ENCODE measurements at places on chromosomes 6 and 20.

DNA sequence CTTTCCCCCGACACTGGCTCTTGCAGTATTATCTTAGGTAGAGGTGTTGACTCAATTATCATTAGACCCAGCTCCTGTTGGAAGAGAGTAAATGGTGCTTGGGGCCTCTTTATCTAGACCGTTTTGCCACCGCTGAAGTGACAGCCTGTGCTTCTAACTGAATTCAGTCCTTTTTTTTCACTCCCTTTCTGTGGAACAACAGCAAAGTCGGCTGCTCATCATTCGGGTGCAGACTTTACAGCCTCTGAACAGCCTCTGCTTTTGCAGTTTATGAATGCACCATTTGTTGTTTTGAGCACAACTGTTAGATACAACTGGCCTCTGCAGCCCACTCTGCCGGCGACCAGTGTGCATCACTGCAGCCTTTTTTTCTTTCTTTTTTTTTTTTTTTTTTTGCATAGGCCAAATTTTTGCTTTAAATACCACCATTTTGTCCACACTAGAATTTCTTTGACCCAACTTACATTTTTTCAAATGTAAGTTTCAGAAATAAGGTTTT lies 35.8 kb downstream of the RREB1 start:
- DNase-seq, result no peak

- DNase-seq, result peak; percentile 20
Observed at GRCh38 chr6:131135244-131136020, at the start of gene AKAP7. AKAP7 (plus strand) TSS chr6:131135467; CDS start chr6:131135764, 297 bp downstream.

- DNase-seq, result no peak
Observed at GRCh38 chr6:113645576-113645970, 211.6 kb upstream of the MARCKS start.

DNA sequence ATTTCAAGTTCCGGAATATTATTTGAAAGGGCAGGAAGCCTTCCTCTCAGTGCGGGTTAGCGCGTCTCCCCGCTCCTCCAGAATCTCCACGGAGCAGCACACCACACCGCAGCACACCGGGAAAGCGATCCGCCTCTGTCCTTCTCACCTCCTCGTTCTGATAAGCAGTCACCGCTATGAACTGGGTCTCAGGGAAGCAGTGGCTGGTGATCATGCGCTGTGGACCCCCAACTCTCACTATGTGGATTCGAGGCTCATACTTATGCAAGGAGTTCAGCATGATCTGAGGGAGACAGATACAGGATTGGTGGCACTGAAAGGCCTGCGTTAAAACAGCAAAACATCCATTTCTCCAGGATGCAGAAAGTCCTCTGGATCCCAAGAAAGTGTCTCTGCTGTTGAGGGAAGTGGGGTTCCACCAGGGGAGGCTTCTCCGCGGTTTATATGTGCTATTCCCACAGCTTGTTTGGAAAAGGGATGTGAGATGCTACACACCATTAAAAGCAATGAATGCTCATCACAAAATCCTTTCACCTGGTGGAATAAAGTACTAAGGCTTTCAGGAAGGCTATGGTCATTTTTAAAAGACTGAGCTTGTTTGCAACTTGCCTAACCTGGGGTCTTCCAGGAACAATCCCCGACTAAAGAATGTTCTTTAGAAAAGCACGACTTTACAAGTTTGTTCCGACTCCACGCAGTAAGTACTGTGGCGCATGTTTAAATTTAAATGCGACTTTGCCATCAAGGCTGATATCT lies 1.9 kb downstream of the TBXT start:
- DNase-seq, result no peak

DNA sequence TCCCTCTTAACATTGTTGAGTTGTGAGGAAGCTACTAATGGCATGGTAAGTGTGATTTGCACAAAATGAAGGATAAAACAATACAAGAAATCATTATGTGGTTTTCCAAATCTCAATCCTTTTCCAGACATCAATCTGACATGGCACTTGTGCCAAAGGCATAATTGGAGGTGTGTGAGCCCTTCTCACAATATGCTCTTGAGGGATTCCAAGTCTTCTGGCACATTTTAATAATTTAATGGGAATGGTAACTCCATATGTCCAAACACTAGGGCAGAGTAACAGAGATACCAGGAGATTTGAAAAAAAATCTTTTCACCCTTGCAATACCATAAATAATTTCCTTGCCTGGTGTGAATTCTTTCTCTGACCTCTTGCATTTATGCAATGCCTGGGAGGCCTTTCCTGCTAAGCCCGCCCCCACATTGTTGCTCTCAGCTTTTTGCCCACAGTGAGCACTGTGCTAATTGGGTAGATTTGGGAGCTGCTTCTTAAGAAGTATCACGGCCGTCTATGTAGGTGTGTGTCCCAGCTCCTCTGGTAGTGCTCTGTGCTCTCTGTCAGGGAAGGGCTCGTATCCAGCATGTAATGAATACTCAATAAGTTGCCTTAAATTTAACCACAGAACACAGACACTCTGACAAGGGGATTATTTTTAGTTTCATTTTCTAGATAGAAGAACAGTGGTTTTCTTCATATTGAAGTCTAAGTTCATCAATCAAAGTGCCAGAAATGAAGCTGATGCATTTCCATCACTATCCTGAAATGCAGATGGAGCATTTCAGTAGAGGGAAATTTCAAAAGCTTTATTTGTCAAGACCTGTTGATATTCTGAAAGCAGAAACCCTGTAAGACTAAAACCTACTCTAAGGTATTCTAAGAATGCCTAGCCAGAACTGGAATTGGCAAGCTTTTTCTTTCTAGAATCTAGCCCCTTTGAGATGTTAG lies 54.4 kb upstream of the CEP85L start:
- DNase-seq, result no peak

- DNase-seq, result no peak
Observed at GRCh38 chr6:44804546-44805159, 417.1 kb downstream of the CDC5L start.

GRCh38 chr6:95784869-95785268 lies 207.5 kb downstream of the MANEA start:
- DNase-seq, result no peak

- DNase-seq, result no peak
Observed at GRCh38 chr6:163461696-163462095, 47.2 kb downstream of the QKI start.

- DNase-seq, result no peak
Observed at GRCh38 chr20:52668626-52669025, 303.5 kb upstream of the TSHZ2 start.

DNA sequence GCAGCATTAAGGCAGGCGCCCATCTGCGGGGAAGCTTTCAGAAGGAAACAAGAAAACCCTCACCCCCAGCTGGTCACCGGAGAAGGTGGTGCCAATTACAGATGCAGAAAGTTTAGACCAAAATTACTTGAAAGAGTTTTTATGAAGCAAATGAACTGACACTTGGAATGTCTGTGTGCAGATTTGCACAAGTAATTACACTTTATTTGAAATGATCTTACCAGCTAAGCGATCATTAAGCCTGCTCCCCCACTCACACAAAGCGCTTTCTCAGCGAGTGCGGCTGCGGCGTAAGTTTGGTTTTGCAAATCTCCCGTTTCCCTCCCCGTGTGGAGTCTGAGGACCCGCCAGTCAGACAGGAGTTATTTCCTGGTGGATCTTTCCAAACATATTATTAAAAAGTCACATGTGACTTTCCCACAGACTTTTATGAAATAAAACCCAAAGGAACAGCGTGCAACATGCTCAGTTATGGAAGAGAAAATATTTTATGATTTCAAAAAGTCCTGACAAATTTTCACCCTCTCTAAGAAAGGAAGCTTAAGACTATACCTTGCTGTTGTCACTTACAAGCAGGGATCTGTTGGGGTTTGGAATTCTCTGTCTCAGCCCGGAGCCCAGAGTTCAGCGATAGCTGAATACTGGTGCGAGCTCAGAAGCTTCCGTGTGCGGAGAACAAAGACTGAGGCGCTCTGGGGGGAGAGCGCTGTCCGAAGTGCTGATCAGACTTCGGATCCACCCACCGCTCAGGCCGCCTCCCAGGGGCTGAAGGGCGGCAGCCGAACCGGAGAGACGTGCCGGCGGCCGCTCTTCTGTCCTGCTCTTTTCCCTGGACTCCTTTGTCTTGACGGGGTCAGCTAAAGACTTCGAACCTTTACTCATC lies 2.7 kb upstream of the MYT1 start:
- peak; percentile 13 for DNase-seq

GRCh38 chr6:54706844-54707605 lies 139.5 kb upstream of the FAM83B start:
- no peak for DNase-seq

DNA sequence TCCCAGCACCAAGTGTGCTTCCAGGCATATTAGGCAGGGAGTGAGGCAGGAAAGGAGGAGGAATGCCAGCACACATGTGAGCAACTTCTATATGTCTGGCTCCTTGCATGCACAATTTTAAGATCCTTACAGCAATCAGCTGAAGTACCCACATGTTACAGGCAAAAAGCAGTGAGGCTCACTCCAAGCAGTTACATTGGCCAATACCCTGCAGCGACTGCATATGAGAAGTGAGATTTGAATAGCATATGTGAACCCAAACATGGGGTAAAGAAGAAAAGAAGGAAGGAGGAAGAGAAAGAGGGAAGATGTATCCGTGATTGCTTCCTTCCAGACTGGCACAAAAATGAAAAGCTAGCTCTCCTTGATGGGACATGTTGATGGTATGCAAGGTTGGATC lies 193.6 kb downstream of the PTPRT start:
- no peak for DNase-seq

DNA sequence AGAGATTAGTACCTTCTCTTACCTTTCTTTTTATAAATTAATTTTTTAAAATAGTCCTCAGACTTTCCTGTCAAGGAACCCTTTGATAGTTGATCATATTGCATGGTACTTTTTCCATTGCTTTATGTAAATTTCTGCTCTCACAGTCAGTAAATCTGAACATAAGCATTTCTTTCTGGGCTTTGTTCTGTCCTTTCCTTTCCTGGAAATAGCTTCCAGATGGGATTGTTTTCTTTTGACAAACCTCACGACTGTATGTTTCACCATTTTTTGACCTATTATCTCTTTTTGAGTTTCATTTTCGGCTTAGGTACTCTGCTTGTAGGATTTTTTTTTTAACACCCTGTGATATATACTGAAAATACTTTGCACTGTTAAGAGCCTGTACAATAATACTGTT lies 32.6 kb downstream of the UTRN start:
- no peak for DNase-seq

DNA sequence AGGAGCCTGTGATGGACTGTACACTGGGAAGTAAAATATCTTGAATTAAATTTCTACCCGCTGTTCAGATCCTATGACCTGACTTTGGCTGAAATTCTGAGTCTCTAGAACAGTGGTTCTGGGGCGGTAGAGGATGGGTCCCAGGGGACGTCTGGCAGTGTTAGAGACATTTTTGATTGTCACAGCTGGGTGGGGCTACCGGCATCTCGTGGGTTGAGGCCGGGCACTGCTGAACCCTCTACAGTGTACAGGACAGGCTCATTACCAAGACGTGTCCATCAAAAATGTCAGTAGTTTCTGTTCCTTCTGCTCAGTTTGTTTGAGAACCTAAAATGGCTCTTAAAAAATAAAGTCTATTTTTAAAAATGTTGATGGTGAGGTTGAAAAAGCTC lies 11.5 kb upstream of the RPS6KA2 start:
- no peak for DNase-seq

GRCh38 chr6:16809753-16810358 lies 48.6 kb upstream of the ATXN1 start:
- DNase-seq, result no peak

GRCh38 chr6:158834675-158835385 lies 15.7 kb upstream of the EZR start:
- no peak for DNase-seq

- DNase-seq, result no peak
Observed at GRCh38 chr20:60092729-60093128, 134.5 kb downstream of the CDH26 start.

DNA sequence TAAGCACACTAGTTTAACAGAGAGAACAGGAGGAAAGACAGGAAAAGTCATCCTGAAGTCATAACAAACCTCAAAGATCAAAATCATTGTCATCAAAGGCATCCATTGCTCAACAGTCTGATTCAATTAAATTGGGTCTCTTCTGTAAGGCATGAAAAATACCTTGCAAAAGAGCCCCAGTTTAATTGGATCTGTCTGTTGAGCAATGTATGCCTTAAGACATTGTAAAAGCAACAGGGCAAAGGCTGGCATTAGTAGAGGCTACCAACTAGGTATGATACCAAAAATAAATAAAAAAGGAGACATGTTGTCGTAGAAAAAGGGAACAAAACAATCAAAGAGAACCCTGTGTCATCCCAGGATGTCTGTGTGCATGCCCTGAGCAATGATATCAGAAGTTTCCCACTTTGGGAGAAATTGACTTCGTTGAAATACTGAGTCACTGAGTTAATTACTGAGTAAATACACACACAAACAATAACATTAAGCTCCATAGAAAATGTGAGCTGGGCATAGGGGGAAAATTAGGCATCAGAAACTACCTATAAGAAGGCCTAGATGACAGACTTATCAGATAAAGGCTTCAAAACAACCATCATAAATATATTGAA lies 1013.8 kb upstream of the CITED2 start:
- DNase-seq, result no peak

GRCh38 chr6:106600329-106600728 lies 29.0 kb downstream of the RTN4IP1 start:
- DNase-seq, result no peak

- no peak for DNase-seq
Observed at GRCh38 chr6:25202504-25202903, 76.7 kb upstream of the CARMIL1 start.

GRCh38 chr20:51763965-51764602 lies 4.1 kb downstream of the ATP9A start:
- no peak for DNase-seq

DNA sequence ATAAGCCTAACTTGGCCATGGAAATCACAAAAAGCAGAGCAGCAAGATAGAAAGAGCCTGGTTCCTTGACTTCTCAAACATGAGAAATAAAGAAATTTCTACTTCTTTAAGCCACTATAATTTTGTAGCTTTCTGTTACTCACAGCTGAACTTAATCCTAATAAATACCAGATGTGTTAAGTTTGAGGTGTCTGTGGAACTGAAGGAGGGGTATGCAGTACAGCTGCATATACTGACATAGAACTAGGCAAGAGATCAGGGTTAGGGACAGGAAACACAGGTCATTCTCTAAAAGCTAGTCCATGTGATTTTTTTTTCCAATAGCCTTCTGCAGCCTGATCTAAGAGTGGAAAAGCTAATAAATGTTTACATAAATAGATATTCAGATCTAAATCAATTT lies 123.9 kb downstream of the COL12A1 start:
- DNase-seq, result no peak

DNA sequence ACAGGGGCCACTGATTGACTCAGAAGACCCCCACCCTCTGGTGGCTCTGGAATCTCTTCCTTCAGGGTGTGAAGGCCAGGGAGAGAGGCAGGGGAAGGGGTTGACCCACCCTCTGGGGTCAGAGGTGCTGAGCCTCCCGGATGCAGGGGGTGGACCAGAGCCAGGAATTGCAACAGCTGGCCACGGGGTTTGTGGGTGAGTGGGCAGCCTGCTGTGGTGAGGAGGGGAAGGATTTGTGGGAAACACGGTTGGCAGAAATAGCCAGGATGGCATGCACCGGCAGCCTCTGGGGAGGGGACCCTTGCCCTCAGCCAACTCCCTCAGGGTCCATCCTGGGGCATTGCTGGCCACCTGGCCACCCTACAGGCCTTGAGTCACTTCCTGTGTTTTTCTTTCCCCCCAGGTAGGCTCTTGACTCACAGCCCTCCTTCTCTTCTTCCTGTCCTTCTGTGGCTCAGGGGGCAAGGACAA lies 92.8 kb downstream of the MRPL14 start:
- no peak for DNase-seq

GRCh38 chr6:116409756-116410155 lies 39.0 kb downstream of the DSE start:
- no peak for DNase-seq

Data from smooth muscle cell of the brain vasculature (primary cell).